Kidney (tissue), 22 donors: ENCODE measurements at places on chromosomes 2 and 18. TPM values are rescaled to one million over a fixed set of nuclear protein-coding genes. Genes with fewer than 3 reads are reported as not detected.

The CARF gene
- 12.6 TPM for total RNA-seq

The CCDC85A gene
- 2.1 TPM for total RNA-seq

The KCNIP3 gene
- total RNA-seq, result 27.6 TPM

The TMEM163 gene
- 5.9 TPM for total RNA-seq

The ALPP gene
- not detected for total RNA-seq

The COLEC11 gene
- total RNA-seq, result 7.6 TPM

The HAAO gene
- 16.2 TPM for total RNA-seq

The REG3A gene
- total RNA-seq, result not detected

The G6PC2 gene
- total RNA-seq, result not detected

The ADAM23 gene
- 1.0 TPM for total RNA-seq

The NDC80 gene
- 0.63 TPM for total RNA-seq

The ARHGAP28 gene
- 4.6 TPM for total RNA-seq

The ARHGEF4 gene
- total RNA-seq, result 0.94 TPM

The ACMSD gene
- 44.0 TPM for total RNA-seq

The SAG gene
- total RNA-seq, result not detected

The DRC1 gene
- 0.76 TPM for total RNA-seq

The CTAGE1 gene
- not detected for total RNA-seq

The B3GNT7 gene
- total RNA-seq, result 9.3 TPM

The SNED1 gene
- total RNA-seq, result 42.1 TPM

The PAX8 gene
- 607 TPM for total RNA-seq

The C18orf54 gene
- 3.1 TPM for total RNA-seq

The ITPRIPL1 gene
- 1.2 TPM for total RNA-seq

The DCDC2C gene
- not detected for total RNA-seq

The COBLL1 gene
- total RNA-seq, result 205 TPM

The PPIL3 gene
- 26.7 TPM for total RNA-seq

The DSEL gene
- 6.4 TPM for total RNA-seq

The SCYGR4 gene
- not detected for total RNA-seq

The SERPINB3 gene
- total RNA-seq, result not detected

The KCNS3 gene
- total RNA-seq, result 7.3 TPM

The SCG2 gene
- 0.57 TPM for total RNA-seq

The CMPK2 gene
- 4.5 TPM for total RNA-seq

The SERPINB5 gene
- not detected for total RNA-seq

The KLHL41 gene
- total RNA-seq, result 1.8 TPM

The FBXO11 gene
- 68.7 TPM for total RNA-seq

The TCF23 gene
- 0.38 TPM for total RNA-seq

The KCNG2 gene
- 0.76 TPM for total RNA-seq

The PIEZO2 gene
- total RNA-seq, result 4.1 TPM

The IL36RN gene
- total RNA-seq, result not detected

The ABHD1 gene
- 0.69 TPM for total RNA-seq

The APCDD1 gene
- 22.9 TPM for total RNA-seq

The TUBA4B gene
- 0.98 TPM for total RNA-seq

The POTEJ gene
- total RNA-seq, result not detected

The STRN gene
- 42.7 TPM for total RNA-seq

The IL1RL2 gene
- 1.4 TPM for total RNA-seq

The DES gene
- total RNA-seq, result 74.2 TPM

The MC2R gene
- not detected for total RNA-seq

The RFX8 gene
- total RNA-seq, result 0.28 TPM

The CERKL gene
- total RNA-seq, result 8.0 TPM

The MC5R gene
- not detected for total RNA-seq

The HOXD12 gene
- not detected for total RNA-seq

The FASTKD2 gene
- 27.0 TPM for total RNA-seq

The CLEC4F gene
- total RNA-seq, result 0.72 TPM

The FAM124B gene
- 2.0 TPM for total RNA-seq

The LYG1 gene
- 21.0 TPM for total RNA-seq

The PSTPIP2 gene
- 11.1 TPM for total RNA-seq

The SERPINB4 gene
- not detected for total RNA-seq

The ASXL2 gene
- total RNA-seq, result 41.0 TPM

The AQP12B gene
- total RNA-seq, result not detected
